ENCODE measurements at places on chromosomes 16 and 17. TPM values are rescaled to one million over a fixed set of nuclear protein-coding genes. Genes with fewer than 3 reads are reported as not detected.

The PLXDC1 gene
- 0.84 TPM for total RNA-seq

The TP53 gene
- total RNA-seq, result 135 TPM

The VPS35 gene
- 108 TPM for total RNA-seq

DNA sequence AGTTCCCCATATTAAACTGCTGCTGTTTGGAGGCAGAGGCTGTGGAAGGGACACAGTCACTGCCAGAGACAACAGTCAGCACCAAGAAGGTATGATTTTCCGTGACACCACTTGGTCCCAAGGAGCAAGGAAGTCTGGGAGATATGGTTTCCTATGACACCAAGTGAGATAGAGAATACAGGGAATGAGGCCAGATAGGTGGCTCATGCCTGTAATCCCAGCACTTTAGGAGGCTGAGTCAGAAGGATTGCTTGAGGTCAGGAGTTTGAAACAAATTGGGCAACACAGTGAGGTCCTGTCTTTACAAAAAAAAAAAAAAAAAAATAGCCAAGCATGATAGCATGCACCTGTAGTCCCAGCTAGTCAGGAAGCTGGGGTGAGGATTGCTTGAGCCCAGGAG, 90.8 kb downstream of the ABCC12 start:
- H3K4me1 ChIP-seq, result peaks cover 27% of the 10 kb centered on the region
- DNase-seq, result no peak
- H3K36me3 ChIP-seq, result peaks cover 5% of the 10 kb centered on the region
- H3K27me3 ChIP-seq, result no peaks in the 10 kb centered on the region

DNA sequence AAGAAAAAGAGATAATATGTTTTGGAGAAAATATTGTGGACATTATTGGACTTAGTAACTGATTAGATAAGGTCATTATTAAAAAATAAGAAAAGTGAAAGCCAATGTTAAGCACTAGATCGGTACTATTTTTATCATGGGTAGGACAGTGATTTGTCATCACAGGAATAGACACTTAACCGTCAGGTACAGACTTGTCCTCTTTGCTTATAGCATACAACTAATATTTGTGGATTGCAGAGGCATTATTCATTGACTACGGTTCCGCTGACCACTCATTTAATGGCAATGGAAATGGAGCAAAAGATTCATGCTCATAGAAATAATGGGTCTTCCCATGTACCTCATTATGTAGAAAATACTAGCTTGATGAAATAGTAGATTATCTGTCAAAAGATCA, 596.3 kb upstream of the CA10 start:
- no peaks in the 10 kb centered on the region for H3K27me3 ChIP-seq
- H3K4me1 ChIP-seq, result no peaks in the 10 kb centered on the region
- no peak for DNase-seq
- no peaks in the 10 kb centered on the region for H3K36me3 ChIP-seq
- no peak overlapping the region for H3K4me3 ChIP-seq

DNA sequence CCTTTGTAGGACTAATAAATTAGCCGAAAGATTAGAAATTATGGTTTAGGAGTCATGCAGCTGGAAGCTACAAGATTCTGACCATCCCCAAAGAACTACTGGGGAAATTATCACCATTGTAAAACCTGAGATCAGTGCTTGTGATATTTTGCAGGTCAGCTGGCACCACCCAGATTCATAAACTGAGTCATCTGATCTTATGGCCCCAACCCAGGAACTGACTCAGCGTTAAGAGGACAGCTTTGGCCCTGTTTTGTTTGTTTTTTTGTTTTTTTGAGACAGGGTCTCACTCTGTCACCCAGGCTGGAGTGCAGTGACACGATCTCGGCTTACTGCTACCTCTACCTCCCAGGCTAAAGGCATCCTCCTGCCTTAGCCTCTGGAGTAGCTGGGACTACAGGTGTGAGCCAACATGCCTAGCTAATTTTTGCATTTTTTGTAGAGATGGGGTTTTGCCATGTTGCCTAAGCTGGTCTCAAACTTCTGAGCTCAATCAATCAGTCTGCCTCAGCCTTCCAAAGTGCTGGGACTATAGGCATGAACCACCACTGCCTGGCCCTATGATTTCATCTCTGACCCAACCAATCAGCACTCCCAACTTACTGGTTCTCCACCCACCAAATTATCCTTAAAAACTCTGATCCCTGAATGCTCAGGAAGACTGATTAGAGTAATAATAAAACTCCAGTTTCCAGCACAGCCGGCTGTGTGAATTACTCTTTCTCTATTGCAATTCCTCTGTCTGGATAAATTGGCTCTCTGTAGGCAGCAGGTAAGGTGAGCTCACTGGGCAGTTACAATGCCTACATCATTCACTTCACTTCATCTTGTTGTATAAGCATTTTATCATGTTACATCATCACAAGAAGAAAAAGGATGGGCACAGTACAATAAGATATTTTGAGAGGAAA, 79.4 kb upstream of the KSR1 start:
- DNase-seq, result no peak
- H3K4me3 ChIP-seq, result no peak overlapping the region
- H3K27me3 ChIP-seq, result no peaks in the 10 kb centered on the region
- H3K36me3 ChIP-seq, result peaks cover 9% of the 10 kb centered on the region
- H3K4me1 ChIP-seq, result peaks cover 25% of the 10 kb centered on the region

DNA sequence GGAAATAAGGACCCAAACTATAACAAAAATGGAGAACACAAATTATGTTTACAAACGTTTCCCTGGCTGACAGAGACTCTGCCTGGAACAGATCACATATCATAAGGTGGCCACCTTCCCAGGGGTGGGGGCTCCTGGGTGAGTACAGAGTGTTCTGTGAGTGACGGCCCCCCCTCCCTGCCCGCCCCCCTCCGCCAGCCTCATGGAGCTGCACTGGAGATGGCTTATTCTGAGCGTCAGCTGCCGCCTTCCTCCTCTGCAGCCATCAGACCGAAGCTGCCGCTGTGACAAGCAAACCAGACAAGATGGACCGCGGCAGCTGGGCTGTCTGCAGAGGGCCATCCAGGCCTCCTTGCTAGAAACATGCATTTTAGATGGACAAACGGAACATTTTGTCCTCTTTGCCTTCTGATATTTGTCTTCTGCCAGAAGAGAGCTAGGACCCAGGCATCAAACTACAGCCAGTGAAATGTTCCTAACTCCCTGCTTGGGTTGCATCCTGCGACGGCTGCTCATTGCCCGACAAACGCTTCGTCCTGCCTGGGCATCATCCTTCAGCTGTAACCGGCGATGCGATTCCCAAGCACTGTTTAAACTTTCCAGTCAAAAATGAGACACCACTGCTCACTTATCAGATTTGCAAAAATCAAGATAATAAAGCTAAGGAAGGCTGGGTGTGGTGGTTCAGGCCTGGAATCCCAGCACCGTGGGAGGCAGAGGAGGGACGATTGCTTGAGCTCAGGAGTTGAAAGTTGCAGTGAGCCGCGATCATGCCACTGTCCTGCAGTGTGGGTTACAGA, 15.3 kb upstream of the RPTOR start:
- no peak overlapping the region for H3K27ac ChIP-seq
- no peak overlapping the region for H3K4me3 ChIP-seq
- DNase-seq, result no peak
- H3K36me3 ChIP-seq, result no peaks in the 10 kb centered on the region
- peaks cover 9% of the 10 kb centered on the region for H3K27me3 ChIP-seq
